Sigmoid colon (tissue), 7 donors: ENCODE measurements at places on chromosomes 12 and 14. TPM values are rescaled to one million over a fixed set of nuclear protein-coding genes. Genes with fewer than 3 reads are reported as not detected.
A peak's percentile ranks its signal among the peaks of the same experiment; 100 is the strongest.

GRCh38 chr12:104506676-104507401, 50.1 kb downstream of the CHST11 start:
- H3K4me3 ChIP-seq: no peak overlapping the region
- no peak overlapping the region for H3K27ac ChIP-seq
- no peaks in the 10 kb centered on the region for H3K36me3 ChIP-seq
- H3K4me1 ChIP-seq: peaks cover 30% of the 10 kb centered on the region
- DNase-seq: no peak

GRCh38 chr14:105147671-105148603, 20.6 kb downstream of the JAG2 start:
- no peak overlapping the region for H3K27ac ChIP-seq
- H3K36me3 ChIP-seq: no peaks in the 10 kb centered on the region
- no peak for DNase-seq
- no peaks in the 10 kb centered on the region for H3K4me1 ChIP-seq
- H3K27me3 ChIP-seq: no peaks in the 10 kb centered on the region
- no peak overlapping the region for H3K4me3 ChIP-seq

GRCh38 chr14:95518045-95518751, 1.7 kb upstream of the SYNE3 start:
- H3K27ac ChIP-seq: peak overlapping the region; percentile 88
- H3K27me3 ChIP-seq: peaks cover 26% of the 10 kb centered on the region
- H3K36me3 ChIP-seq: no peaks in the 10 kb centered on the region
- peaks cover 53% of the 10 kb centered on the region for H3K4me1 ChIP-seq

DNA sequence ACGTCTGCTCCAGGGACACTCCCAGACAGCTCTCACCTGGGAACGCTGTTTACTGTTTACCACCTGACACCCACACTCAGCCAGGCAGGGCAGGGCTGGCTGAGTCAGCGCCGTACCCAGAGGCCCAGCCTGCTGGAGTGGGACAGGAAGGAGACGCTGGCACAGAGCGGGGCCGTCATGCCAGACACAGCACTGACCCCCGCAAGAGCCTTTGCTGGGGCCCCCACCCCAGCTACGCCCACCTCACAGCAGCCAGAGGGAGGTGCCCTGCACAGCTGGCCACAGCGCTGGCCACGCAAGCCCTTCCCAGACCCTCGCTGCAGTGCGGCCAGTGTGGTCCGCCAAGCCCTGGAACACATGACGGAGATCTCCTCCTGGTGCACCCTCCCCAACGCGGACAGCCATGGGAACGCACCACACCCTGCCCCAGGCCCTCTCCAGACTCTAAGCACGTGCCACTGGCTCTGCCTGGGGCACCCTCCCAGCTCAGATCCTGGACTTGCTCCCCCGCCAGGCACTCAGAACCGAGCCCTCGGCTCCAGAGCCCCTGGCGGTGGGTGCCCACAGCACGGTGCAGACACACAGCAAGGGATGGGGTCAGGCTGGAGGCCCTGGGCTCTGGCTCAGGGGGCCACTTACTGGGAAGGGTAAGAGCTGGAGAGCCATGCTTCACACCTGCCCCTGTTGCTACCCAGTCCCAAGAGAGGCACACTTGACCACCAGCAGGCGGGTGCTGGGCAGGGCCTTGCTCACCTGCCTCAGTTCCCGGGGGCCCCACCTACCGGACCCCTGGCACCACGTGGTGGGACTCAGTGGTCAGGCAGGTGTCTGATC, 5.7 kb downstream of the AHNAK2 start:
- H3K4me3 ChIP-seq: no peak overlapping the region
- no peaks in the 10 kb centered on the region for H3K27me3 ChIP-seq
- peak; percentile 93 for DNase-seq
- peak overlapping the region; percentile 97 for H3K27ac ChIP-seq

DNA sequence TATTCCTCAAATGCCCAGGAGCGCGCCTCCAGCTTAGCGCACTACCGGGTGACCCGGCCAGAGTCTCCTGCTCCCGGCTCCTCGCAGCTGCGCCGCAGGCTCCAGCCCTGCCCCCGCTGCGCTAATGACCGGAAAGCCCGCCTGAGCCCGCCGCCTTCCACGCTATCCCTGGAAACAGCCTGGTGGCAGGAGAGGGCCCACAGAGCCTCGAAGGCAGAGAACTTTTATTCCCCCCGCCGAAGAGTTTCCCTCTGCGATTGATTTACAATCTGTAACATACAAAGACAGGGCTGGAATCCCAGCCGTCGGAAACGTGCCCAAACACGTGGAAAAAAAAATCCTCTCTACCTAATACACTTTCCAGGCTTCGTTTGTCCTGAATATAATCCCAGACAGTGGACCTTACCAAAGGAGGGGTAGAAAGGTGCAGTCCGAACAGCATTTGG, 1.5 kb downstream of the COL2A1 start:
- H3K4me1 ChIP-seq: peaks cover 46% of the 10 kb centered on the region
- H3K36me3 ChIP-seq: no peaks in the 10 kb centered on the region
- DNase-seq: peak; percentile 75
- H3K27ac ChIP-seq: no peak overlapping the region

GRCh38 chr12:50642761-50643160, 121.1 kb upstream of the ATF1 start:
- no peaks in the 10 kb centered on the region for H3K4me1 ChIP-seq
- no peak for DNase-seq
- no peaks in the 10 kb centered on the region for H3K36me3 ChIP-seq
- H3K27ac ChIP-seq: no peak overlapping the region
- H3K27me3 ChIP-seq: no peaks in the 10 kb centered on the region

DNA sequence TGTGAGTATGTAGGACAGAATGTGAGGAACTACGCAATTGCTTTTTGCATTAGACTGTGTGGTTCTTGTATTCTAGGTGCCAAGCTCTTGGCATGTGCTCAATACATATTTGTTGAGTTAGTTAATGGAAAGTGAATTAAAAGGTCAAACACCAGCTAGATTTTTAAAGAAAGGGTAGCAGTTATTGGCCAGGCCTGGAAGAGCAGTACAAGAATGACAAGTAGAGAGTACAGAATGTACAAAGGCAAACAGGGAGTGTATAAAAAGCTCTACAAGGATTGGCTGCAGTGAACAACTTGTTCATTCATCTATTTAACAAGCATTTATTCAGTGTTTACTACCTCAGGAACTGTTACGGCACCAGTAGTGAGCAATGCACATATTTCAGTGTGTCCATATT, 854.0 kb upstream of the SEL1L start:
- H3K4me1 ChIP-seq: no peaks in the 10 kb centered on the region
- peak overlapping the region; percentile 76 for H3K27ac ChIP-seq
- H3K4me3 ChIP-seq: no peak overlapping the region
- DNase-seq: no peak
- H3K27me3 ChIP-seq: no peaks in the 10 kb centered on the region

GRCh38 chr12:80707126-80707829, at the start of gene MYF6:
Gene MYF6 (plus strand): TSS chr12:80707634. CDS start chr12:80707720, 86 bp downstream.
- DNase-seq: no peak
- no peak within 1 kb of the TSS for H3K4me3 ChIP-seq
- H3K36me3 ChIP-seq: no peaks in the 10 kb centered on the region
- no peaks in the 10 kb centered on the region for H3K27me3 ChIP-seq

GRCh38 chr14:97948841-97949240, 1151.7 kb downstream of the VRK1 start:
- no peak overlapping the region for H3K4me3 ChIP-seq
- H3K4me1 ChIP-seq: no peaks in the 10 kb centered on the region
- no peaks in the 10 kb centered on the region for H3K27me3 ChIP-seq
- no peak for DNase-seq

- H3K27me3 ChIP-seq: no peaks in the 10 kb centered on the region
- no peak overlapping the region for H3K27ac ChIP-seq
- H3K36me3 ChIP-seq: no peaks in the 10 kb centered on the region
- H3K4me3 ChIP-seq: no peak overlapping the region
- DNase-seq: no peak
Measured at GRCh38 chr14:32186248-32186647, 15.6 kb upstream of the RNU6-7 start.

DNA sequence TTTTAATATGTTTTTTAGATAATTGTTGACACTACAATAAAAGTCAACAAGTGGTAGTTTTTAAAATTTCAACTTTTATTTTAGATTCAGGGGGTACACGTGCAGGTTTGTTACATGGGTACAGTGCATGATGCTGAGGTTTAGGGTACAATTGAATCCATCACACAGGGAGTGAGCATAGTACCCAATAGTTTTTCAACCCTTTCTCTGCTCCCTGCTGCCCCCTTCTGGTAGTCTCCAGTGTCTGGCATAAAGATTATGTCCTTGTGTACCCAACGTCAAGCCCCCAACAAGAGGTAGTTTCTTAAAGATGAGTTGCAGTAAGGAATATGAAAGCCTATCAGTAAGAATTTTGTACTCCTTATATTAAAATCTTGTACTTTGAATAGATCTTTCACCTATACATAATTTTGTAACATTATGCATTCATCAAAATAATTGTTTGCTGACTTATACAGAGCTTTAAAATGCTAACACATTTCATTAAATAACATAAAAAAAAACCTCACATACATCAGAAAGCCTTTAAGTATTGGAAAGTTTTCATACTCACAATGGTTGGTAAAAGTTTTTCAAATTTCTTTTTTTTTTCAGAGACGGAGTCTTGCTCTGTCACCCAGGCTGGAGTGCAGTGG, 5.4 kb upstream of the RALGAPA1 start:
- no peak for DNase-seq
- H3K4me3 ChIP-seq: no peak overlapping the region
- H3K27ac ChIP-seq: no peak overlapping the region
- H3K4me1 ChIP-seq: no peaks in the 10 kb centered on the region

DNA sequence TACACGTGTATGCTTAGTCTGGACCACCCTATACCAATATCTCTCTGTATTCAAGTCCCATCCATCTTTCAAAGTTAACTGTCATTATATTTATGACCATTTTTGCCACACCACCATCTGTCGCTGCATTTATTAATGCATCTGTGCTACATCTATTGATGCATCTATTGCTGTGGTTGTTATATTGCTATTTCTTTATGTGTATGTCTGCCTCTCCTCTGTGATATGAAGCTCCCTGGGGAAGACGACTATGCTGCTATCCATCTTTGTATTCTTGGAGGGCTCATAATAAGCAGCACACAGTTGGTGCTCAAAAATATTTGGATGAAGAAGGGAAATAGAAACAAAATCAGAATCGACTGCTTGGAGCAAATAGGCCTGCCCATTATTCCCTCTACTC, 357.6 kb downstream of the RPS29 start:
- H3K27me3 ChIP-seq: no peaks in the 10 kb centered on the region
- no peak overlapping the region for H3K4me3 ChIP-seq
- H3K36me3 ChIP-seq: no peaks in the 10 kb centered on the region
- no peak overlapping the region for H3K27ac ChIP-seq
- no peaks in the 10 kb centered on the region for H3K4me1 ChIP-seq

DNA sequence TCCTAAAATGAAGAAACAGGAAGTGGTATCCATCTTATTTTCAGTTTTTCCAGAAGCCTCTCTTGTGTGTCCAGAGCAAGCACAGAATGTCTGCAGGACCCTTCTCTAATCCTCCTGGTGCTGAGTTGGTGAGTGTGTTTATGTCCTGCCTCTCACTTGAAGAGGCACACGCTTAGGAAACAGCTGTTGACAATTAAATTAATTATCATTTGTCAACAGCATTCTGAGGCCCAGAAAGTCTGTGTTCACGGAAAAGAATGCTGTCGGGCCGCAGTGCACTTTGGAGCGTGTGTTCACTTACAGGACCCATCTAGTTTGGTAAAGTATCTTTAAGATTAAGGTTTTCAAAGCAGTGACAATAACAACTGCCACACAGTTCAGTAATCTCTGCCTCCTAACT, 70.5 kb downstream of the LMNTD1 start:
- H3K36me3 ChIP-seq: no peaks in the 10 kb centered on the region
- no peaks in the 10 kb centered on the region for H3K4me1 ChIP-seq
- H3K27me3 ChIP-seq: no peaks in the 10 kb centered on the region
- no peak overlapping the region for H3K4me3 ChIP-seq
- no peak overlapping the region for H3K27ac ChIP-seq
- no peak for DNase-seq

OTX2 gene
- not detected for polyA plus RNA-seq

REC8 gene
- 21.7 TPM for polyA plus RNA-seq

LALBA gene
- not detected for polyA plus RNA-seq

ZDHHC22 gene
- not detected for polyA plus RNA-seq

GPR65 gene
- polyA plus RNA-seq: 1.2 TPM

LRRC43 gene
- polyA plus RNA-seq: not detected

SETD1B gene
- 2.4 TPM for polyA plus RNA-seq

ANKRD33 gene
- polyA plus RNA-seq: 0.16 TPM

SCN8A gene
- polyA plus RNA-seq: under 0.01 TPM
